ENCODE measurements at places on chromosomes 1 and 21.

GRCh38 chr1:24317956-24318614 lies 1.1 kb upstream of the GRHL3 start:
- DNase-seq = peak; percentile 66

- DNase-seq = no peak
Measured at GRCh38 chr1:47931395-47931794, 65.8 kb downstream of the TRABD2B start.

DNA sequence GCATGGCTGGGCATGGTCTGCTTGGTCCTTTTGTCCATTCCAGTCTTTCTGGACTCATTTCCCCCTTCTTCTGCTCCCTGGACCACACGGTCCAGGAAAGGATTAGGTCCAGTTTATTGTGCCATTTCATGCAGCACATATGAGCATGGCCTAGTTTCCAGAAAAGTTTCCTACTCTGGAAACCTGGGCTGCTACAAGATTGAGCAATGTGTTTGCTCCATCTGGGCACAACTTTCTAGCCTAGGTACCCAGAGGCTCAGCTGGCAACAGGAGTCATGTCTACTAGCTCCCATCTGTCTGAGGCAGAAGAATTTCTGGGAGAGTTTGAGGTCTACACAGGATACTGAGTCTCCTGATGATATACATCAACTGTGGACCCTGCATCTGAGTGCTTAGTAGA lies 14.8 kb downstream of the FMOD start:
- no peak for DNase-seq

DNA sequence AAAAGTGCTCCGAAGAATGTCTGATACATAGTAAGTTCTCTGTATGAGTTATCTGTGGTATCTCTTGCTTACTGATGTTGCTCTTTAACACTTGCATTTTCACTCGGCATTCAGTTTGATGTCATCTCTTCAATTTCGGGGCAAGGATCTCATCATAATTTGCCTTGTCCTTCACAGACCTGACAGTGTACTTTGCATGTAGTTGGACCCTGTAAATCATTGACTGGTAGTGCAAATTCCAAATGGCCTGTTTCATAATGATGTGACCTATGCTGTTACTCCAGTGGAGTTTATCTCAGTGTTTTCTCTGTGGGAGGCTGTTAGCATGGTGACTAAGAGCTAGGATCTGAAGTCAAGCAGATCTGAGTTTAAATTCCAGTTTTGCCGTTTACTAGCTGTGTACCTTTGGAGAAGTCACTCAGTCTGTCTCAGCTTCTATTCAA lies 34.2 kb upstream of the ABCD3 start:
- peak; percentile 31 for DNase-seq

DNA sequence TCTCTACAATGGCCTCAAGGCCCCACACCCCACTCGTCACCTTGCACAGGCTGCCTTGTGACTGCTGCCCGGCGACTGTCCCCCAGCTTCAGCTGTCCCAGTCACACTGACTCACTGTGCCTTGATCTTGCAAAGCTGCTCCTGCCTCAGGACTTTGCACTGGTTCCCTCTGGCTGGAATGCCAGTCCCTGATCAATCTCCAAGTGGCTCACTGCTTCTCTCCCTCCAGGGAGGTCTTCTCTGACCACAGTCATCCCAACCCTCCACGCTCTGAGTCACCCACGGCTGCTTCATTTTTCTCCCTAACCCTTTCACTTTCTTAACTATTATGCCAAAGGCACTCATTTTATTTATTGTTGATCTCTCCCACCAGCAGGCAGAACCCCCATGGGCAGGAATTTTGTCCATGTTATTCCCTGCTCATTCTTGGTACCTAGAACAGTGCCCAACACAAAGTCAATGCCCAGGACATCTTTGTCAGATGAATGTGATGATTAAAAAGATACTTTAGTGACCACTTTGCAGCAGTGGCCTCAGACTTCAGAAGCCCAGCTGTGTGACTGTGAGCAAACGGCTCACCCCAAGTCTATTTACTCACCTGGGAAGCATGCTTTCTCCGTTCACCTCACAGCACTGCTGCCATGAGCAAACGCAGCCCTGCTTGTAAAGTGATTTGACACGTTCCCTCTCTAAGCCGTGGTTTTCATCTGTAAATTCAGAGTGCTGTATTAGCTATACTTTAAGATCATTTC lies 53.4 kb downstream of the ZBTB18 start:
- peak; percentile 94 for DNase-seq

GRCh38 chr1:178725466-178726086 lies 532 bp downstream of the RALGPS2 start:
- DNase-seq = peak; percentile 69

- DNase-seq = no peak
Measured at GRCh38 chr21:46214478-46215340, 13.9 kb downstream of the LSS start.

DNA sequence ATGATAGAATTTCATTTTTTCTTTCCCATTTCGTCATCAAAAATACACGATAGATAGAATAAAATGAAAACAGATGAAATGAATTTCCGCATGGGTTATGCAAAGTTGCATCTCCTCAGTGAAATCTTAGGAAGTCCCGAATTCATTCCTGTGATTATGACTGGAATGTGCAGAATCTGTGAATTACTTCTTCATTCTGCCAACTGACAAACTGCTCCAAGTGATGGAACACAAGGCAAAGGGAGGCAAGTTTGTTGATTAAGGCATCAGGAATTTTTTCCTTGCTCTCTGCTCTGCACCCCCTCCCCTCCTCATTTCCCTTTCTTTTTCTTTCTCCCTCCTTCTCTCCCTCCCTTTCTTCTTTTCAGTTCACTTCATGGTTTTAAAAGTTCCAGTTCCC lies 37.0 kb upstream of the ADGRL4 start:
- DNase-seq = peak; percentile 71

GRCh38 chr21:35229290-35229689 lies 180.2 kb upstream of the RUNX1 start:
- no peak for DNase-seq

DNA sequence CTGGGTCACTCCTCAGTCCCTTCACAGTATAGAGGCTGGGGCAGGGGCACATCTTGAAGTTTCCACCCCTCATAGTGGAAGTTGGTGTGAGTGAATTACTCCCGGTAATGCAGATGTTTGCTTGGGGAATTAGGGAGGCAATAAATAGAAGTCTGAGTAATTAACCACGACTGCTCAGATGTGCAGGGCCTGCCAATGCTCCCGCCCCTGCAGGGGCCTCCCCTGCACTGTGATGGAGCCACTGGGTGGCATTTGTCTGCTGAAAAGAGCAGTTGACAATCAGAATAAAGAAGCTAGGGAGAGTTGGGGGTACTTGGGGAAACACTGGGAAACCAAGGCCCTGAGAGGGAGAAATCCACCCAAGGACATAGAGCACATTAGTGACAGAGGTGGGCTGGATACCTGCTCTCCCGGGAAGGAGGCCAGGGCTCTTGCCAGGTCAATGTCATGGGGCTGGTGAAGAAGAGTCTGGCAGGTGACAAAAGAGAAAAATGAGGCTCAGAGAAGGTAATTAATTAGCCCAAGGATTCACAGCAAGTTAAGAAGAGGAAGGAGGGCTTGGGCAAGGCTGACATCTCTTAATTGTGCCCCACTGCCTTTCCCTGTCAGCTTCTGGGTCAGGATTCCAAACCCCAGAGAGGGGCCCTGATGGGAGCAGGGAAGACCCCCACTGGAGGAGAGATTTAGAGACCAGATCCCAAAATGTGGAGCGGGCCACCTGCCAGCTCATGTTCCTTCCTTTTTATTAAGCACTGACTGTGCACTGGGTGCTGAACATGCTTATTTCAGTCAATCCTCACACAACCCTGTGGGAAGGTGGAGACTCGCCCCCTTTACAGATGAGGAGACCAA lies 436.2 kb downstream of the MATN1 start:
- peak; percentile 6 for DNase-seq

DNA sequence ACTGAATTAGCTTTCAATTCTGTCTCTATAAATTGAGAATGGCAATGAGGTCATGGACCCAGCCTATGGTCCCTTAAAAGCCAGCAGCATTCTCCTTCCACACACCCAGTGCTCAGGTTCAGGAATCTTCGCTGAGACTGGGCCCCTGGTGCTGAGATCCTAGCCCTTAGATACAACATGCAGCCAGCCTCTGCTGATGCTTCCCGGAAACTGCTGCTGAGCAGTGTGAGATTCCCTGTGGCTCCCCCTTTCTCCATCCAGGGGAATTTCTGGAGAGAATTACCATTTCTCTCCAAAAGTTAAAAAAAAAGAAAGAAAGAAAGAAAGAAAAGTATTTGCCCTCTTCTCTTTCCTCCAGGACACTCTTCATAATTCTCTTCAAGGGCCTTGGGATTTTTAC lies 31.7 kb upstream of the RALGPS2 start:
- peak; percentile 41 for DNase-seq

GRCh38 chr1:119873135-119874015 lies 22.9 kb downstream of the ADAM30 start:
- peak; percentile 86 for DNase-seq
